Activated CD8-positive, alpha-beta memory T cell treated with anti-CD3 and anti-CD28 coated beads, Interleukin-2, amount 50 U/mL, for 4 hours (primary cell): ENCODE measurements at places on chromosomes 7 and 10.

- DNase-seq, result no peak
These were observed 130.4 kb downstream of the JCAD start for GRCh38 chr10:29929006-29929405.

GRCh38 chr10:43347997-43348396 is 23.4 kb upstream of the FXYD4 start:
- DNase-seq, result no peak

DNA sequence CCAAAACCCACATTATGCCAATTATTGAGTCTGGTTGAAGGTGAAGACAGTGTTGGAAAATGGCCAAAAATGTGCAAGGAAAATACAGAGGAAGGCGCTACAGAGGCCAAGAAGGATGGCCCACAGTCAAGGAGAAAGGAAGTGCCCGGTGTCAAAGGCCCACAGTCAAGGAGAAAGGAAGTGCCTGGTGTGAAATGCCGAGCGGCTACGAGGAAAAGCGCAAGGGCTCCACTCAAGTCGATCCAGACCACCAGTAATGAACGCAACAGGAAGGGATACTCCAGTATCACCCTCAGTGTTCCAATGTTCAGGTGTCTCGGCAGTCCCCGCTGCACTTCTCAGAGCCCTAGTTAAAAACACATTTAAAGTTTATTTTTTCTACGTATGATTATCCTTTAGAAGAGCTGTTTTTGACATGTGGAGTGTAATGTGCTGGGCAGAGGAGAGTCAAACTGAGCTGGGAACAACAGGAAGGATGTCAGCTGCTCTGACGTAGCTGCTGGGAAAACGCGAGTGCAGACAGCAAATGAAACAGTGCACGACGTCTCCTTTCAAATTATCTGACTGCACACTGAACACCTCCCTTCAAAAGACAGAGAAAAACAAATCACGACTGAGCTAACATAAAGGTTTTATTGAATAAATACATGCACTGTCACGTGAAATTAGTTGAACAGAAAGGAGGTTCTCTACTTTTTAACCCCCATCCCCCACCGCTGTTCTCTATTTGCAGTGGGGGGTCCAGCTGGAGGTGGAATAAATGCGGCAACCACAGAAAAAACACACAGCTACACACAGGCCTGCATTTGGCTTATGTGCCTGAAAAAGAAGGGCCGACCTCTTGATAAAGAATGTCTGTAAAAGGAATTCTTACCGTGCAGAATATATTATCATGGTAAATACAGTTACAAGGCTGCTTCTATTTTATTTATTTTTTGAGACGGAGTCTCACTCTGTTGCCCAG is 26.1 kb upstream of the NCAPG2 start:
- no peak for DNase-seq

- no peak for DNase-seq
These were observed 942 bp downstream of the TRAPPC14 start for GRCh38 chr7:100157334-100158228.

DNA sequence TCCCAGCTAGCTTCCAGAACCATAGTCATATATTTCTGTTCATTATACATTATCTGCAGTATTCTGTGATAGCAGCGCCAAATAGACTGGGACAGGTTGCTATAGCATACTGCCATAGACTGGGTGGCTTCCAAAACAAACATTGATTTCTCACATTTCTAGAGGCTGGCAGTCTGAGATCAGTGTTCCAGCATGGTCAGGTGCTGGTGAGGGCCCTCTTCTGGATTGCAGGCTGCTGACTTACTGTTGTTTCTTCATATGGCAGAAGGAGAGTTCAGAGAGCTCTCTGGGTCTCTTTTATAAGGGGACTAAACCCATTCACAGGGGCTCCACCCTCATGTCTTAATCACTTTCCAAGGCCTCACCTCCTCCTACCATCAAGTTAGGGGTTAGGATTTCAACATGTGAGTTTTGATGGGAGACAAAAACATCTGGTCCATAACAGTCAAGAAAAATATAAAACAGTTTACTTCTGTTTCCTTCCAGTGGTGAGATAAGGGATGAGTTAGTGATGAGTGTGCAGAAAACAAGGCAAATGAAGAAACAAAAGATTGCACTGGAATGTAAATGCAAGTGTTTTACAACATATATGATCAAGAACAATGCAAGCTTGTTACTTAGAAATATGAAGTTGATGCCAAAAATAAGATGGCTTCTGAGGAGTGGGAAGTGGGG is 399.0 kb upstream of the C7orf33 start:
- DNase-seq, result no peak

- no peak for DNase-seq
These were observed 5.3 kb upstream of the DEPP1 start for GRCh38 chr10:44983895-44984278.

GRCh38 chr7:139737221-139738100 is 40.3 kb downstream of the HIPK2 start:
- no peak for DNase-seq

DNA sequence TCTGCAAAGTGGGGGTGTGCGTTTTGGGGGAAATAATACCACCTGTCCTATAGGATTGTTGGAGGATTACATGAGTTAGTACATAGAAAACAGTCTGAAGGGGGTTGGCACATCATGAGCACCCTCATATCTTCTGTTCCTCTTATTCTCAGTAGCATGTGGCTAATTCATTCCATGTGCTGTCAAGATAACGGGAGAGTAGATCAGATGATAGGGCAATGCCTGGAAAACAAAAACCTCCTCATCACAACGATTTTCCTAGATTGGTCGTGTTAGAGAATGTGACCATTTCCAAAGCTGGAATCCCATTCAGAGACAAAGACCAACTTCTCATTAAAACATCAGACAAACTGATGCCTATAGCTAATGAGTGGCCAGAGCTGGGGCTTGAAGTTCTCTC is 50.6 kb downstream of the FAM241B start:
- no peak for DNase-seq

DNA sequence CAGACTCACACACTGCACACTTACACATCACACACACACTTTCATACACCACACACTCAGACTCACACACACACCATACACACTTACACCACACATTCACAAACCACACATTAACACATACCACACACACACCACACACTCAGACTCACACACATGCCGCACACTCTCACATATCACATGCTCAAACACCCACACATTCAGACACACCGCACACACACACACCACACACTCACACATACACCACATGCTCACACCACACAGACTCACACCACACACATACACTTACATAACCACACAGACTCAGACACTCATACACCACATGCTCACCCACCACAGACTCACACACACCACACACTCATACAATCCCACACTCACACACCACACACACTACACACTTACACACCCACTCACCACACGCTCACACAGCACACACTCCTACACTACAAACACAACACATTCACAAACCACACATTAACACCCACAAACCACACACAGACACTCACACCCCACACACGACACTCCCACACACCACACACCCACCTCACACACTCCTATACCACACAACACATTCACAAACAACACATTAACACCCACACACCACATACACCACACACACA is 125.4 kb downstream of the EVX1 start:
- no peak for DNase-seq

DNA sequence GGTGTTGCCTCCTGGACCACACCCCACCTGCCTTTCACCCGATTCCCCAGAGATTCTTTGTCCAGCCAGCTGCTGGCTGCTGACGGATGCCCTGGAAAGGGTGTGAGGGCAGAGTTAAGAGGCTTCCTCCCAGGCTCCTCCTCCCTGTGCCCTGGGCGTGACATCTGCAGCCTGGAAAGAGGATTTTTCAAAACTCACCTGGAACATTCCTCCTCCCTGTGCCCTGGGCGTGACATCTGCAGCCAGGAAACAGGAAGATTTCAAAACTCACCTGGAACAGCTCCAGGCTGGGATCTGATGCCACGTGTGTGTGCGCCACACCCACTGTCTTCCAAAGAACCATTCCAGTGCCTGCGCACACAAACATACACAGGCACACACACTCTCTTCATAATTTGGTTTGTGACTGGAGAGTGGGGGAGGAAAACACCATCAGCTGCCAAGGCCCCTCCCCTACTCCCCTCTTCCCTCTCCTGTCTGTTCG is 5.2 kb downstream of the MARVELD1 start:
- DNase-seq, result no peak

- no peak for DNase-seq
These were observed 91.5 kb upstream of the THSD7A start for GRCh38 chr7:11923376-11923930.

- peak; percentile 64 for DNase-seq
These were observed 30.6 kb downstream of the CISD1 start for GRCh38 chr10:58299580-58299979.

DNA sequence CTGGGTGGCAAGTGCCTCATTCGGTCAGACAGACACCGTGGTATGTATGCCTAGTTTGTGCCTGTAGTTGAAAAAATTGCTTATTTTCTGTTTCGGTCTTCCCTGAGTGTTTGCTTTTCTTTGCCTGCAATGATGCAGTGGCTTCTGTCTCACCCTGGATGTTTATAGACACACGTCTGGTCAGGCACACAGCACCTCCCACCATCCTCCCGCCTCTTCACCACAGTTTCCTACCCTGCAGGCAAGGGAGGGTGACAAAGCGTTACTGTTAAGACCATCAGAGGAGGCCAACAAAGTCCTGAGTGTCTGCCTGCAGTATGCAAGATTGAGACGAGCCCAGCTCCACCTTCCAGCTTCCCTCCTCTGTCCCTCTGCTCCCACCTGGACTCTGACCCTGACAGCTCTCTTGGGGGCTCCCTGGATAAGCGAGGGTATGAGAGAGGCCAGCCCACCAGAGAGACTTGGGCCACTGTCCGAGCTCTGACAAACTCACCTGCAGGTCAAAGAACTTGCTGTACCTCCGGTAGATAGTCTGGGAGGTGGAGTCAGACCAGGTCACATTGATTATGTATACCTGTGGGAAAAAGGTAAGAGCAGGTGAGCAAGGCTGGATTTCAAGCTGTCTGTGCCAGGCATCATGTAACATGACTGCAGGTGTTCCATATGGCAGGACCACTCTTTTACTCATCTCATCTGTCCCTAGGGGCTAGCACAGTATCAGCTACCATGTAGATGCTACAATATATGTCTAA is 54.4 kb downstream of the SH3PXD2A start:
- DNase-seq, result peak; percentile 21

- no peak for DNase-seq
These were observed 87.7 kb upstream of the PDK4 start for GRCh38 chr7:95684037-95684436.

- DNase-seq, result no peak
These were observed 2.1 kb upstream of the C7orf25 start for GRCh38 chr7:42914009-42914408.

DNA sequence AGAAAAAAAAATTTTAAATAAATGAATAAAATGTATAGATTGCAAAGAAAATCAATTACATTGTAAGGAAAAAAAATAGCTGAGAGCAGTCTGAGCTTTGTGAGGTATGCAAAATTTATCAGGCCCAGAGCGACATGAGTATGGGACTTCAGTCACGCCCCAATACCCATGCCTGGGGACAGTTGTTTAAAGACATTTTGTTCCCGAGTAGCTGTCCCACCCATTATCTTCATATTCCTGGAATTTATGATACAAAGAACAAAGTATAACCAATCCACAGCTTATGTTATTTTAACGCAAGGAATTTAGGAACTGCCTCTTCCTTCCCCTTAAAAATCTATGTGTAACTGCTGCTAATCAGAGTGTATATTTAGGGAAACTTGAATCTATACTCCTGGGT is 1.6 kb upstream of the PON2 start:
- DNase-seq, result no peak

DNA sequence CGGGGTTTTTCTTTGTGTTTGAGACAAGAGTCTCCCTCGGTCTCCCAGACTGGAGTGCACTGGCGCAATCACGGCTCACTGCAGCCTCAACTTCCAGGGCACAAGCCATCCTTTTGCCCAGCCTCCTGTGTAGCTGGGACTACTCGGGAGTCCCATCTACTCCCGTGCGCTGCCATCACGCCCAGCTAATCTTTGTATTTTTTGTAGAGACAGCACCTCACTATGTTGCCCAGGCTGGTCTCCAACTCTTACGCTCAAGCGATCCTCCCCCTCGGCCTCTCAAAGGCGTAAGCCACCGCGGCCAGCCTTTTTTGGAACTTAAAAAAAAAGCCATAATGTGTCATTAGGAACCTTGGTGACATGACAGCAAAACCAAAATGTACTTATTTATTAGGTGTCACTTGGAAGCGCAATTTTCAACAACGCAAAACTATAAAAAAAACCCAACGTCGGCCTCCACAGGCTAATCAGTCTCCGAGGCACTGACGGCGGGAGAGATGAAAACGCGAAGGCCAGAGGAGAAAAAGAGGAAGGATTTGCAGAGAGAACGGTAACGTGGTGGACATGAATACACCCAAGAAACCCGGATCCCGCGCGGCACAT is 911 bp upstream of the HNRNPH3 start:
- DNase-seq, result peak; percentile 19

DNA sequence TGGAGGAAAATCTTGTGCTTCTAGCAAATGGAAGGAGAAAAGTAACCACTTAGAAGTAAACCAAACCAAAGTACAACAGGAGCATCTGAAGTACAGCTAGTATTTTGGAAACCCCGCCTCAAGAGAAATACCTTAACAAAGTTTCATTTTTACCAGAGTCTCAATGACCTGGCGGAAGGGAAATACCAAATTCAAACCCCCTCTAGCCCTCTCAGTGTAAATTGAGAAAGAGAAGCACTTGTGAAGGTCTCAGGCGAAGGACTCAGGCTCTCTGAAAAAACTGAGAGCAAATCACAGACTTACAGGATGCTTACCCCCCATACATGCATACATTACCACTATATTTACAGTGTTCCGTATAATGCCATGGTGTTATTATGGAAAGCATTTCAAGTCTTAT is 70.1 kb downstream of the ZPBP start:
- no peak for DNase-seq
